Motor neuron (in vitro differentiated cells): ENCODE measurements at places on chromosomes 7 and 10.

DNA sequence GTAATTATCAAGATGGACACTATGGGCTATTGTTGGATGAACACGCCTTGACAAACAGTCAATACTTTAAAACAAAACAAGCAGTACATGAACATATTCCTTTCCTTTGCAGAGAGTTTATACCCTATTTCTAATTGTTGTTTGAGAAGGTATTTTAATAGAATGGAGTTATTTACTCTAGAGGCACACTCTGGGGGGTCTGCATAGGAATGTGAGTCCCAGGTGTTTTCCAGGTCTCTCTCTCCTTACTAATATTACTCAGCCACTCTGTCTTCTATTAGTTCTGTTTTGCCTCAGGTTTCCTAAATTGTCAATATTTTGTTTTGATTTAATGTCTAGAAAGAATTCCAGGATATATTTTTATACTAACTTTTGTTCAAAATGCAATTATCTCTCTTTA is 1091.4 kb downstream of the CNTNAP2 start:
- no peak for ATAC-seq

DNA sequence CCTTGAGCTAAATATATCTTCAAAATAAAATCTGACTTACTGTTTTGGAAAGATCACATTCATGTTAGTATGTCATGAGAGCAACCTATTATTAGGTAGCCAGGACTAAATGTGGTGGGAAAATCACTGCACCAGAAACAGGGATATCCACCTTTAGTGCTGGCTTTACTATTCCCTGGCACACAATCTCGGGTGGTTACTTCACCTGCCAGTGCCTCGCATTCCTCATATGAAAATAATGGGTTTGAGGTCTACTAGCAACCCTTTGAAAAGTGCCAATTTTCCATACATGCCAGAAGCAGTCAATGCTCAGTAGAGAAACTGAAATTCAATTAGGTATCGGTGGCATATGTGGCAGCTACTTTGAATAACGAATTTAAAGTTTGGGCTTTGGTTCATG is 36.8 kb downstream of the PTN start:
- no peak for ATAC-seq

- peak; percentile 54 for ATAC-seq
These were observed 228.1 kb downstream of the BMPER start for GRCh38 chr7:34133356-34133982.

- no peak for ATAC-seq
These were observed 133.8 kb upstream of the PLXNA4 start for GRCh38 chr7:132709971-132710567.
